Type B pancreatic cell (in vitro differentiated cells): ENCODE measurements at places on chromosomes 6 and 20. TPM values are rescaled to one million over a fixed set of nuclear protein-coding genes. Genes with fewer than 3 reads are reported as not detected.

DNA sequence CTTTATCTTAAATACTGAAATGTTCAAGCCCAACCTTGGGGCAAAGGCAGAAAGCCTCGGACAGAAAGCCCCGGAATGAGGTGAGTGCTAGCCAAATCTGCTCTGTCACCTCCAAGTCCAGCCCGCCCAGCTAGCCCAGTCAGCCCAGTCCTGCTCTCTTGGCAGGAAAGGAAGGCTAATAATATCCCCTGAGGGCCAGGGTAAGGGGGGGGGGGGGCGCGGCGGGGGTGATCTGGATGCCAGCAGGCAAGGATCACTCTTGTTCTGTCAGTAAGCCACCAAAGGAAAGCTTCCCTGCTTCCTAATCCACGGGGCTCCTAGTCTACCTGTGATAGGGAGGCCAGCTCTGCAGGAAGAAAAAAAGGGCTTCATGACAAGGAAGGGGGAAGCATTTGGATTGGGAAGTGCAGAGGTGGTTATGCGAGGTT lies 1.1 kb downstream of the NDRG3 start:
- peak overlapping the region; percentile 87 for H3K4me3 ChIP-seq
- H3K27ac ChIP-seq, result peak overlapping the region; percentile 14
- peaks cover 17% of the 10 kb centered on the region for H3K4me1 ChIP-seq
- no peak for DNase-seq
- H3K36me3 ChIP-seq, result no peaks in the 10 kb centered on the region

GRCh38 chr20:55888685-55889084 lies 116.6 kb downstream of the CBLN4 start:
- no peak for DNase-seq
- no peaks in the 10 kb centered on the region for H3K4me1 ChIP-seq
- H3K27ac ChIP-seq, result no peak overlapping the region

DNA sequence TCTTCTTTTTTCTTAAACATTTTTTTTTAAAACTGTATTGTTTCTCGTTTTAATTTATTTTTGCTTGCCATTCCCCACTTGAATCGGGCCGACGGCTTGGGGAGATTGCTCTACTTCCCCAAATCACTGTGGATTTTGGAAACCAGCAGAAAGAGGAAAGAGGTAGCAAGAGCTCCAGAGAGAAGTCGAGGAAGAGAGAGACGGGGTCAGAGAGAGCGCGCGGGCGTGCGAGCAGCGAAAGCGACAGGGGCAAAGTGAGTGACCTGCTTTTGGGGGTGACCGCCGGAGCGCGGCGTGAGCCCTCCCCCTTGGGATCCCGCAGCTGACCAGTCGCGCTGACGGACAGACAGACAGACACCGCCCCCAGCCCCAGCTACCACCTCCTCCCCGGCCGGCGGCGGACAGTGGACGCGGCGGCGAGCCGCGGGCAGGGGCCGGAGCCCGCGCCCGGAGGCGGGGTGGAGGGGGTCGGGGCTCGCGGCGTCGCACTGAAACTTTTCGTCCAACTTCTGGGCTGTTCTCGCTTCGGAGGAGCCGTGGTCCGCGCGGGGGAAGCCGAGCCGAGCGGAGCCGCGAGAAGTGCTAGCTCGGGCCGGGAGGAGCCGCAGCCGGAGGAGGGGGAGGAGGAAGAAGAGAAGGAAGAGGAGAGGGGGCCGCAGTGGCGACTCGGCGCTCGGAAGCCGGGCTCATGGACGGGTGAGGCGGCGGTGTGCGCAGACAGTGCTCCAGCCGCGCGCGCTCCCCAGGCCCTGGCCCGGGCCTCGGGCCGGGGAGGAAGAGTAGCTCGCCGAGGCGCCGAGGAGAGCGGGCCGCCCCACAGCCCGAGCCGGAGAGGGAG lies 580 bp downstream of the VEGFA start:
- peak overlapping the region; percentile 99 for H3K4me3 ChIP-seq
- peaks cover 50% of the 10 kb centered on the region for H3K4me1 ChIP-seq
- no peak for DNase-seq

- peaks cover 12% of the 10 kb centered on the region for H3K4me1 ChIP-seq
- peak overlapping the region; percentile 96 for H3K27ac ChIP-seq
- peak overlapping the region; percentile 98 for H3K4me3 ChIP-seq
- H3K36me3 ChIP-seq, result peaks cover 7% of the 10 kb centered on the region
Measured at GRCh38 chr6:42889815-42890214, 10.4 kb downstream of the RPL7L1 start.

PLCB1 gene
- 12.0 and 17.9 TPM in 2 replicates for total RNA-seq

UFL1 gene
- 21.9 and 25.1 TPM in 2 replicates for total RNA-seq
